ENCODE measurements at places on chromosomes 2 and 18.

DNA sequence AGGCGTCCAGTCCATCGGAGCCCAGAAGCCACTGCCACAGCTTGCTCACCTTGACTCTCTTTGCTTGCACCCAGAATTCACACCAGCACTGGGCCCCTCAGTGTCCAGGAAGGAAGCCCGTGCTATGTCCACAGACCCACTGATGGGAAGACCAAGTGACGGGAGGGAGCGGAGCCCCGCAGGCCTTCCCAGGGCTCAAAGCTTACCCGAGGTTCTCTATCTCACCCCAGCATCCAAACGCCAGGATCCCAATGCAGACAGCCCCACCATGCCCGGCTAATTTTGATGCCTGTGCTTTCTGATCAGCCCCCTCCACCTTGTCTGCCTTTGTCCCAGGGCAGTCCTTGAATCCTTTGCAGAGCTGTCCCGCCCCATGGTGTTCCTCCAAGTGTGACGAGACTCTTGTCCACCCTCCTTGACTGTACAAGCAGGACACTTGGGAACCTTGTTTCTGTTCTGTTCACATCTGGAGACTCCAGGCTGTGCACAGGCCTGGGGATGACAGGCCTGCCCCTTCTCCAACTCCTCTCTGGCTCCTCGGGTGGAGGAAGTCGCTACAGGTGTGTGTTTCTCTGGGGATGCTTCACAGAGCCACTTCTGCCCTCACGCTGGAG lies 12.0 kb downstream of the NPPC start:
- H3K27me3 ChIP-seq = no peaks in the 10 kb centered on the region
- H3K27ac ChIP-seq = no peak overlapping the region
- no peaks in the 10 kb centered on the region for H3K4me1 ChIP-seq
- DNase-seq = no peak

- peaks cover 6% of the 10 kb centered on the region for H3K4me1 ChIP-seq
- H3K27me3 ChIP-seq = no peaks in the 10 kb centered on the region
- H3K4me3 ChIP-seq = no peak overlapping the region
- no peak for DNase-seq
- peak overlapping the region; percentile 9 for H3K27ac ChIP-seq
These were observed 116.5 kb upstream of the MCFD2 start for GRCh38 chr2:47031909-47032668.

DNA sequence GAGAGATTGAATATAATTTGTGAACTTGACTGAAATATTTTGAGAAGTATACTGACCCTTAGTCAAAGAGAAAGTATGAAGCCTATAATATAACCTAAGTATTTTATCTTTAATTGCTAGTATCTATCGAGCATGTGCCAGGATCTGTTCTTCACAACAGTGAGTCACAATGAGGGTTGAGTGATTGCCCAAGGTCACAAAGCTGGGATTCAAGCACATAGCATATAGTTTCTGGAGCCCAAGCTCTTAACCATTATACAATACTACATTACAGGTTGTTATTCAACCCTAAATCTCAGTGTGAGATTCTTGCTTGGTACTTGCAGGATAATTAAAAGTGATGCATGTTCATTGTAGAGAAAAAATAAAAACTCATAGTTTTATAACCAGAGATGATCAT lies 97.2 kb downstream of the RAB3GAP1 start:
- H3K36me3 ChIP-seq = no peaks in the 10 kb centered on the region
- H3K27me3 ChIP-seq = no peaks in the 10 kb centered on the region
- no peak overlapping the region for H3K4me3 ChIP-seq

DNA sequence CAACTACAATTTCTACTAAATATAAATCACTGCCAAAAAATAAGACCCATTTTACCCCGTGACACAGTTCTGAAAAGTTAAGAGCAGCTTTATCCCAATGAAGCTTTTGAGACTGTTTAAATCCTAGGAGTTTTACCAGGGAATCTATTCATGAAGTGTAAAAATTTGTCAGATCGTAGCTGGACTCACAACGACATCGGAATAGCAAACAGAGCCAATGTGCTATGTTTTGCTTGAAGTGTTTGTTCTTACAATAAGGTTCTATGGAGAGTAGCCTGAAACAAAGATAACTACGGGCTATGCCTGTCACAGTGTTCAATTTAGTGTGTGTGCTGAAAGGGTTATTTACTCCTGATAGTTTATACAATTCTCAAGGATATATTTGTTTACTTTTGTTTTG lies 78.5 kb upstream of the L3MBTL4 start:
- H3K36me3 ChIP-seq = no peaks in the 10 kb centered on the region
- no peak overlapping the region for H3K27ac ChIP-seq
- H3K27me3 ChIP-seq = no peaks in the 10 kb centered on the region
- H3K4me1 ChIP-seq = no peaks in the 10 kb centered on the region

DNA sequence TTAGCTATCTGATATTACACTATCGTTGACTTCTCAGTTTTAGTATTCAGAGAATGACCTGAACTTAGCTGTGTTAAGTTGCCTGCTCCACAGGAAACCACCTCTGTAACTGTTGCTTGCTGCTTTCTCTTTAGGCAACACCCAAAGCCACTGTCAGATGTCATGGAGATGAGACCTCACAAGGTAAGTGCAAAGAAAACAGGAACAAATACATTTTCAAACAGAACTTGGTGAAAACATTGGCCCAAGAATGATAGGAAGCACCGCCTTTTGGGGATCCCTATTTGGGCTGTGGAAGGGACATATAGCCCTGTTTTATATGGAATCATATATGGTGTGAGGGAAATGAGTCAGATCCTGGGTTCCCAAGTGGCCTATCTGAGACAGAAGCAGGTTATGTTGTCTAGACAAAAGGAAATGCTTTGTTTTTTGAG lies 143.4 kb downstream of the UBE2E3 start:
- no peak overlapping the region for H3K4me3 ChIP-seq
- H3K4me1 ChIP-seq = no peaks in the 10 kb centered on the region
- no peak for DNase-seq
- no peaks in the 10 kb centered on the region for H3K36me3 ChIP-seq
- H3K27ac ChIP-seq = no peak overlapping the region

- no peak overlapping the region for H3K27ac ChIP-seq
- no peaks in the 10 kb centered on the region for H3K36me3 ChIP-seq
- no peaks in the 10 kb centered on the region for H3K27me3 ChIP-seq
- DNase-seq = no peak
- H3K4me3 ChIP-seq = no peak overlapping the region
- H3K4me1 ChIP-seq = no peaks in the 10 kb centered on the region
These were observed 121.0 kb downstream of the MYO1B start for GRCh38 chr2:191366199-191366598.

DNA sequence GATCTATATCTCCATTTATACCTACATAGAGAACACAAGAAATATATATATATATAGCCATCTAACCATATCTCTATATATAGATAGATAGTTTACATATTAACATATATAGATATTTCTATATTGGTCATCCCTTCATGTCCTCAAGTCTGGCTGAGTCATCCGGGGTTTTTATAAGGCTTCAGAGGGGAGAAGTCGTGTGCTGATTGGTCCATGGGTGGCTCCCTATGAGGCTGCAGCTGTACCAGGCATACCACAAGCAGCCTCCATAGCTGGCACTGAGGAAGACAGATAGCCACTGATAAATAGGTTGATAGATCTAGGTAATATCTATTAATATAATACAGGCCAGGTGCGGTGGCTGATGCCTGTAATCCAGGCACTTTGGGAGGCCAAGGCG lies 618.3 kb upstream of the SETBP1 start:
- no peak for DNase-seq
- H3K4me1 ChIP-seq = no peaks in the 10 kb centered on the region
- no peaks in the 10 kb centered on the region for H3K36me3 ChIP-seq
- no peak overlapping the region for H3K4me3 ChIP-seq
- H3K27me3 ChIP-seq = no peaks in the 10 kb centered on the region

DNA sequence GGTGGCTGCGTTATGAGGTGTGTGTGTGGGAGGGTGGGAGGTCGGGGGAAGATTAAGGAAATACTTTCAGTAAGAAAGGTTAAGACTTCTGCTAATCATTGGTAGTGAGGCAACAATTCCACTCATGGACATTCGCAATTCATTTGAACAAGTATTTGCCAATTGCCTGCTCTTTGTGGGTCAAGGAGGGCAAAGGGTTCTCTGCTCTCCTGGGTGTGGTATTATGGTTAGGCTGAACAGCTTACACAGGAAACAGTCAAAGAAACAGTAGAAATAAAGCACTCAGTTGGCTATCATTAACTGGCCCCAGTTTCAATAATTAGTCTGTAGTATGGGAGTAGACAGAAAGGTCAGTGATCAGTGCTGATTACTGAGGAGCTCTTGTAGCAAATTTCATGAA lies 357.0 kb upstream of the FANCL start:
- H3K27me3 ChIP-seq = no peaks in the 10 kb centered on the region
- H3K36me3 ChIP-seq = no peaks in the 10 kb centered on the region
- no peak for DNase-seq
- no peaks in the 10 kb centered on the region for H3K4me1 ChIP-seq
- H3K27ac ChIP-seq = no peak overlapping the region
- no peak overlapping the region for H3K4me3 ChIP-seq

GRCh38 chr2:182540252-182540651 lies 113.4 kb upstream of the PDE1A start:
- H3K27ac ChIP-seq = no peak overlapping the region
- no peaks in the 10 kb centered on the region for H3K4me1 ChIP-seq
- no peaks in the 10 kb centered on the region for H3K36me3 ChIP-seq
- no peak for DNase-seq
- H3K4me3 ChIP-seq = no peak overlapping the region

DNA sequence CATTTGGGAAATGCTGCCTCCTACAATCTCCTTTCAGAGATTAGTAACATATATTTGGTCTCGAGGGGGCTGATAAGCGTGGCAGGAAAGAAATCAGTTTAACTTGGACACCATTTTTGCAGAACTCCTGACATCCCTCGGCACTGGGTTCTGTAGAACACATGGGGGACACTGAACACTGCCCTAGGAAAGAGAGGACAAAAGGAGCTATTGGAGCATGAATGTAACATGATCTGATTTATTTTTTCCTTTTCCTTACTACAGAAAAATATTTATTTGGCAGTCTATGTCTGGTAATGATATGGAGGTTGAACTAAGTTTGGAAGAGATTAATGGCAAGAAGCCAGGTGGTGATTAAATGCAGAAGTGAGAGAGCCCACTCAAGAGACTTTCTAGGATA lies 153.8 kb downstream of the AFF3 start:
- DNase-seq = no peak
- H3K27ac ChIP-seq = no peak overlapping the region
- no peaks in the 10 kb centered on the region for H3K27me3 ChIP-seq
- peaks cover 3% of the 10 kb centered on the region for H3K4me1 ChIP-seq

GRCh38 chr2:158781353-158781961 lies 13.7 kb upstream of the DAPL1 start:
- no peak overlapping the region for H3K27ac ChIP-seq
- DNase-seq = no peak
- no peaks in the 10 kb centered on the region for H3K4me1 ChIP-seq
- H3K36me3 ChIP-seq = no peaks in the 10 kb centered on the region
- no peaks in the 10 kb centered on the region for H3K27me3 ChIP-seq
- H3K4me3 ChIP-seq = no peak overlapping the region

- no peaks in the 10 kb centered on the region for H3K36me3 ChIP-seq
- H3K27ac ChIP-seq = no peak overlapping the region
These were observed 1.6 kb downstream of the MOCOS start for GRCh38 chr18:36188916-36189315.

- H3K27ac ChIP-seq = peak overlapping the region; percentile 41
- no peaks in the 10 kb centered on the region for H3K36me3 ChIP-seq
These were observed 138.9 kb downstream of the MEIS1 start for GRCh38 chr2:66573821-66574233.

DNA sequence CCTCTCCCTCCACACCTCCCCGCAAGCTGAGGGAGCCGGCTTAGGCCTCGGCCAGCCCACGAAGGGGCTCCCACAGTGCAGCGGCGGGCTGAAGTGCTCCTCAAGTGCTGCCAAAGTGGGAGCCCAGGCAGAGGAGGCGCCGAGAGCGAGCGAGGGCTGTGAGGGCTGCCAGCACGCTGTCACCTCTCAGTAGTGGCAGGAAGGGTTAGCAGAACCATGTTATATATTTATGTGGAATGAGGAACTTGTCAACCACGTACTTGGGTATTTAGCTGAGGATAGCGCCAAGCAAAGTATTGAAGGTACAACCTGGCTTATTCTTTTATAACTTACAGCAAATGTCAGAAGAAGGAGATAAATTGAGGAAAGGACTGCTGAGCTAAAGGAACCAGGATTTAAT lies 144.1 kb upstream of the MGAT5 start:
- no peak overlapping the region for H3K27ac ChIP-seq
- no peaks in the 10 kb centered on the region for H3K27me3 ChIP-seq
- no peak overlapping the region for H3K4me3 ChIP-seq
- no peaks in the 10 kb centered on the region for H3K4me1 ChIP-seq

- H3K4me1 ChIP-seq = no peaks in the 10 kb centered on the region
- H3K27me3 ChIP-seq = no peaks in the 10 kb centered on the region
- no peak overlapping the region for H3K4me3 ChIP-seq
- no peak for DNase-seq
- no peaks in the 10 kb centered on the region for H3K36me3 ChIP-seq
These were observed 34.0 kb upstream of the CYP26B1 start for GRCh38 chr2:72181616-72182015.

GRCh38 chr2:178403671-178404306 lies 47.2 kb downstream of the PRKRA start:
- no peaks in the 10 kb centered on the region for H3K4me1 ChIP-seq
- no peaks in the 10 kb centered on the region for H3K36me3 ChIP-seq
- H3K4me3 ChIP-seq = no peak overlapping the region
- H3K27ac ChIP-seq = no peak overlapping the region

DNA sequence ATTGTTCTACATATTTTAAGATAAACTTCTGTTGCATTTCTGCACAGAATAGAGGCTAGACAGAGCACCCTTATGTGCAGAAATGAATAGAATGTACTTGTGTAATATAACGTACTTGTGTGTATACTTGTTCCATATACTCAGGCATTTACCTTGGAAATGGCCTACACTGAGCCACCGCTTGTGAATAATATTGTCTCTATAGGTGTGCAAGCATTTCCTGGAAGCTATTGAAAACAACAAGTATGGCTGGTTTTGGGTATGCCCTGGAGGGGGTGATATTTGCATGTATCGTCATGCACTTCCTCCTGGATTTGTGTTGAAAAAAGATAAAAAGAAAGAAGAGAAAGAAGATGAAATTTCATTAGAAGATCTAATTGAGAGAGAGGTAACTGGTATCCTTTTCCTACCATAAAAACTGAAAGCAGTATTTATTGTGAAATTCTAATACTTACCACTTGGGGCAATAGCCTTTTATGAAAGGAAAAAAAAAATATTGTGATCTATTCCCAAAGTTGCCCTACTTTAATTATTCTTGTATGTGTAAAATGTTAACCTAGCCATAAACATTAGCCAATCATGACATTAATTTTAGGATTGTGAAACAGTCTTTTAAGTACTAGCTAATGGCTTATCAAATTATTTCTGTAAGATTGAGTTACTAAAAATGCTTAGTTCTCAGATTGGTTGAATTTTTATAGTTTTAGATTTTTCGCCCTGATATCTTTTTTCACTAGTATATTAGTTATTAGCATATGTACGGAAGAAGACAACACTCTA lies 18.0 kb downstream of the ZC3H15 start:
- no peaks in the 10 kb centered on the region for H3K36me3 ChIP-seq
- H3K4me3 ChIP-seq = no peak overlapping the region
- H3K27me3 ChIP-seq = no peaks in the 10 kb centered on the region
- H3K4me1 ChIP-seq = no peaks in the 10 kb centered on the region

- H3K36me3 ChIP-seq = no peaks in the 10 kb centered on the region
- H3K4me3 ChIP-seq = no peak overlapping the region
- no peak for DNase-seq
These were observed 449.5 kb upstream of the PKDCC start for GRCh38 chr2:41598161-41598894.

GRCh38 chr2:207180741-207181140 lies 15.0 kb upstream of the KLF7 start:
- DNase-seq = no peak
- H3K36me3 ChIP-seq = no peaks in the 10 kb centered on the region
- no peak overlapping the region for H3K27ac ChIP-seq
- H3K4me3 ChIP-seq = no peak overlapping the region
- no peaks in the 10 kb centered on the region for H3K4me1 ChIP-seq
